ENCODE measurements at places on chromosomes 1 and 21.

DNA sequence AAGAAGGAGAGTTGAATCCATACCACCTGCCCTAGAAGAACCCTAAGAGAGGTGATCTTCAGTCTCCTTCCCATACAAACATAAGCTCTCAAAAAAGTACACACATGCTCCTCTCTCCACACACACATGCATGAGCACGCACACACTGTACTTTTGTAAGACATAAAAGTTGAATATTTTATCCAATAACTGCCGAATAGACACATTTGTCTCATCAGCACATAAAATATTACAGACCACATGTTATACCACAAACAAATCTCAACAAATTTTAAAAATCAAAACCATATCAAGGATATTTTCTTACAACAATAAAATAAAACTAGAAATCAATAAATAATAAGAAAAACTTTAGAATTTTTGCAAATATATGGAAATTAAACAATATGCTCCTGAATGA, 2.7 kb downstream of the SPRR1A start:
- no peak for DNase-seq

DNA sequence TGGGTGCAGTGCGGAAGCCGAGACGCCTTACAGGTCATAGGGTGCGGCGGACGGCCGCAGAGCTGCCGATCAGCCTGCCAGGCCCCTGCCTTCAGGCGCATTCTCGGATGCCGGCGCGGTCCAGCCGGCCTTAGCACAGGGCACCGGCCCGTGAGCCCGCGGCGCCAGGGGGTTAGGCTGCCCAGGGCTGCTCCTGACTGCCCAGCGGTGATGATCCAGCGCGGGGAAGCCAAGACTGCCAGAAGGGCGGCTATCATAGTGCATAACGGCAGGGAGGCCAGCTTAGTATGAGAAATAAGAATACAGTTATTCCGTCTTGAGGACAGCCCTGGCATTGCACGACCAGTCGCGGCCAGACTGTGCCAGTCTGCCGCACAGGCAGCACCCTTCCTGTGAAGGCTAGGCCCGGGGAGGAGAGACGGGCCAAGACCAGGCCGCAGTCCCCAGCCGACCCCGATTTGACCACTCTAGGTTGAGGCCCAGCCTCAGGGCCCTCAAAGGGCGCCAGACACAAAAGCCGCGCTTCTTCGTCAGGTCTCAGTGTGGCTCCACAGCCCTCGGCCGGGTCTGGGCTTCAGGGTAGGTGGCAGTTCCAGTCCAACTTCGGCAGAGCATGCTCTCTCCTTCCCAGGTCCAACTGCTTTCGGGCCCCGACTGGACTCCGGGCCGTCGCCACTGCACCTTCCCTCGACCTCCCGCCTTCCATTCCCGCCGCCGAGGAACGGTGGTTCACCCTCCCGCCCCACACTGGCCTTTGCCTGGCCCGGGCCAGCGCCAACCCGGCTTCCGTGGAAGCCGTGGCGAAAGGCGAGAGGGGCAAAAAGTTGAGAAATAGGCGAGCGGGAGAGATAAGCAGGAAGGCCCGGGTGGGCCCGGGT, 829 bp downstream of the ALX3 start:
- DNase-seq = no peak

- peak; percentile 100 for DNase-seq
Observed at GRCh38 chr1:21022279-21023040, 154.2 kb downstream of the EIF4G3 start.

DNA sequence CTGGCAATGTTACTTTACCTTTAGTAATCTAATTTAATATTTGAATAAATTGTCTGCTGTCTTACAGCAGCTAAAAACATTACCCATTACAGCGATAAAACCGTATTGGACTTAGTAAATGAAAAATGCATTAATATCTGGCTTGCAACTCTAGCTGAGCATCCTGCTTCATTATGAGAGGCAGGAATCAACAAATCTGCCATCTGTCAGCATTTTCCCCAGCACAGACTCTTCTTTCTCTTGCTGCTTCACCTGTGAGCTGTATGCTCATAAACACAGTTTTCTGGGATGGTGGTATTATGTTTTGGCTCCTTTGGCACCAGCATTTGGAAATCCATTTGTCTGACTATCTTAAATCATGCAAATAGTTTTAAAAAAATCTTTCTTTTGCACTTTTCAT, 487.1 kb downstream of the KCNT2 start:
- no peak for DNase-seq

- no peak for DNase-seq
Observed at GRCh38 chr1:75836528-75837100, 39.9 kb downstream of the MSH4 start.

- DNase-seq = peak; percentile 90
Observed at GRCh38 chr1:165481820-165482532, 37.0 kb upstream of the RXRG start.

All from renal cortical epithelial cell (primary cell).